ENCODE measurements at places on chromosomes 1 and 21.

DNA sequence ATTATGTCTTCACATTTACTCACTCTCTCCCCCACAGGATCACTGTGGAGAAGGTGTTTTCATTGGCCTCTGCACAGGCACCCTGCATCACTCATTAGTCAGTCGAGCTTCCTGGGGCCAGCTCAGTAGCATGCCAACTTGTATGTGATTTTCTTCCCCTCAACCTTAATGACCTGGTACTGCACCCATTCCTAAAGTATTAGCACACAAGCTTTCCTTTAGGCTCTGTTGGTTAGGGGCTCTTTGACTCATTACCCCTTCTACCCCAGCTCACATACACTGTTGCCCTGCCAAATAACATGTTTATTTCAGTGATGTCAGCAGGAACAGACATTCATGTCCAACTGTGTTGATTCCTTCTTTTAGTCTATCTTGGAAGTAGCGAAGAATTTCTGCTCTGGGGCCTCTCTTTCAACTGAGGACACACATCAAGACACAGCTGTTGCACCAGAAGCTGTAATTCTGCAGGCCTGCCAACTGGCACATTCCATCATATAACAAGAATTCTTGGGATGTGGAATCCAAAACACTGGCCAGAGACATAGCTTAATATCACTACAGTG is 603.5 kb upstream of the ADAMTS5 start:
- DNase-seq, result peak; percentile 95

- no peak for DNase-seq
Measured at GRCh38 chr1:22315315-22316078, 136.2 kb upstream of the ZBTB40 start.

DNA sequence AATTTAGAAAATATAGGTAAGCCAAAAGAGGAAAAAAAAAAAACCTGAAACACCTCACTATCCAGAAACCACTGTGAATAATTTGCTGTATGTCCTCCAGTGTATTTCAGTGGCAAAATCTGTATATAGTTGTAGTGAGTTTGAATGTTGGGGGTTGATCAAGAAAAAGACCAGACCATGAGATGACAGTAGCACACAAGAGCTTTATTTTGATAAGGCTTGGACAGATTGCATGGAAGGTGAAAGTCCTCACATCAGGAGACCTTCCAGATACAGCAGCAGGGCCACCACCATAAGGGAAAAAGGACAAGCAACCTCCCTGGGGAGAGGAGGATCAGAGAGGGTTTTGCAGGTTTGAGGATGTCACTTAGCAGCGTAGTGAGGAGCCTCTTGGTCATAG is 16.2 kb upstream of the C1orf115 start:
- no peak for DNase-seq

DNA sequence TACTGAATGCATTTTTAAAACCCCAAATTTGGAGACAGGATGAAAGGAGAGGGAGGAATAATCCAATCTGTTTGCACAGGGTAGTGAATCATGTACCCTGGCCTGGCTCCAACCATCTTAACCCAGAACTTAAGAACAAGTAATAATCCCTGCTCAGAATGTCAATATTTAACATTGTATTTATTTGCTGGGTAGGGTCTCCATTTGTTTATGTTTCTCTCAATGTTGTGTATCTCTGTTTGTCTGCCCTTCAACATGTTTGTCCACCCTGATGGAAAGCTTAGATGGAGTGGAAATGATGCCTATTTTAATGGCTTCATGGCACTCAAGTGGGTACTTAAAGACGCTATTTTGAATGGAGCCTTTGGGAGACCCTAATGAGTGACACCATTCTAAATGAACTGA is 54.4 kb upstream of the CDC42BPA start:
- peak; percentile 48 for DNase-seq

GRCh38 chr21:33767236-33767635 is 124.9 kb downstream of the ITSN1 start:
- peak; percentile 61 for DNase-seq

- no peak for DNase-seq
Measured at GRCh38 chr1:177659281-177659680, 310.6 kb downstream of the SEC16B start.

- DNase-seq, result peak; percentile 100
Measured at GRCh38 chr1:94713472-94714141, 106.5 kb upstream of the SLC44A3 start.

DNA sequence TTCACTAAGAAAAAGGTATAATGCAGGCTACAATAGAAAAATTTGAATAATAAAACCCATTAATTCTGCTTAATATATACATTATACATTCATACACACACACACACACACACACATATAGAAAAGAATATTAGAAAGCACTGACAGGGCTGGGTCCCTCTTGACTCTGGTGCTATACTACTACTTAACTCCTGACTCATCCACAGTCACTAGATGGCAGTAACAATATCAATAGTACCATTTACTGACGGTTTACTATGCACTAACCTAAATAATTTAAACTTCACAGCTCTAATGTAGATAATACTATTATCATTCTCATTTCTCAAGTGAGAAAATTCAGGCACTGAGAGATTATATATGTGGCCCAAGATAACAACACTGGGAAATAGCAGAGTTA is 87.5 kb downstream of the COP1 start:
- peak; percentile 10 for DNase-seq

- DNase-seq, result no peak
Measured at GRCh38 chr1:83015163-83015562, 983.8 kb downstream of the TTLL7 start.

GRCh38 chr1:172941945-172942344 is 108.8 kb downstream of the TNFSF18 start:
- peak; percentile 46 for DNase-seq

GRCh38 chr21:28229814-28230213 is 762.9 kb downstream of the LTN1 start:
- peak; percentile 88 for DNase-seq

- DNase-seq, result peak; percentile 100
Measured at GRCh38 chr1:27299385-27300271, 22.3 kb upstream of the TMEM222 start.

DNA sequence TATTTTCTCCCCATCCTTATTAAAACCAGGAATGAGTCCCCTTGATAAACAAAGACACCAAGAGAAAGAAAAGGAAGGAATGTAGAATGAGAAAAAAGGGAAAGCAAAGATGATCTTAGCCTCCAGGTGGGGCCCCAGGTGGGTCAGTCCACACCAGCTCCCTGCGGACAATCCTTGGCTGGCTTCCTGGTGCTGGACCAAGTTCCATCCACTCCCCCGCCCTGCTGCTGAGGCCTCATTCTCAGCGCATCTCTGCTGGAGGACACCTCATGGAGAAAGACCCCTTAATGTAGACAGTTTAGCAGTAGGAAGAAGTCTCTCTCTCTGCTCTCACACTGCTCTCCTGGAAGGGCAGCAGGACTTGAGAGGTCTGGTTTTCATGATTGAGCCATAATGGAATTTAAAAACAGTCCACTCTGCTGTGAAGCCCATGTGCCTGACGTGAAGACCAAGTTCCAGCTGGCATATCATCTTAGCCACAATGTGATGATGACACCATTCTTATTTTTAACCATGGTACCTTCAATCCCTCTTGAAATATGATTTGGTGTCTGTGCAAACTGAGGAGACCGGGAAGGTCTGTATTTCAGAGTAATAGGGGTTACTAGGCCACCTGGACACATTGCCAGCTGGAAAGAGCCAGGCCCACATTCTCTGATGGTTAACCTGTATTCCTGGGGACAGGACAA is 83.1 kb downstream of the WLS start:
- DNase-seq, result no peak

GRCh38 chr1:168091720-168092550 is 44.8 kb downstream of the GPR161 start:
- DNase-seq, result no peak

GRCh38 chr1:35544976-35545375 is 12.2 kb downstream of the KIAA0319L start:
- peak; percentile 58 for DNase-seq

DNA sequence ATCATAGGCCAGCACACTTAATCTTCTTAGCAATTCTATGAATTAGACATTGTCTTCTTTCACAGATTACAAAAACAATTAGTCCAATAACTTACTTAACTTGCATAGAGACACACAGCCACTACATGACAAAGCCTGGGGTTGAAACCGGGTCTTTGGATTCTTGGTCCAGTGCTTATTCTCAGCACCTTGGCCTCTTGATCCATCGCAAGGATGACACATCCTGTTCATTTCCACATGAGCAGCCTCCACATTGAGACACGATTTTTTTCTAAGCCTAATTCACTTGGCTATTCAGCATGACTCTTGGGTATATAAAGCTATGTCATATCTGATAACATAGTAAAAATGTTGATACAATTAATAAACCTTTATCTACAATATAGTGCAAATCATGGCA is 221.0 kb upstream of the FOXD3 start:
- no peak for DNase-seq

GRCh38 chr21:45050345-45050796 is 24.0 kb upstream of the ADARB1 start:
- no peak for DNase-seq

DNA sequence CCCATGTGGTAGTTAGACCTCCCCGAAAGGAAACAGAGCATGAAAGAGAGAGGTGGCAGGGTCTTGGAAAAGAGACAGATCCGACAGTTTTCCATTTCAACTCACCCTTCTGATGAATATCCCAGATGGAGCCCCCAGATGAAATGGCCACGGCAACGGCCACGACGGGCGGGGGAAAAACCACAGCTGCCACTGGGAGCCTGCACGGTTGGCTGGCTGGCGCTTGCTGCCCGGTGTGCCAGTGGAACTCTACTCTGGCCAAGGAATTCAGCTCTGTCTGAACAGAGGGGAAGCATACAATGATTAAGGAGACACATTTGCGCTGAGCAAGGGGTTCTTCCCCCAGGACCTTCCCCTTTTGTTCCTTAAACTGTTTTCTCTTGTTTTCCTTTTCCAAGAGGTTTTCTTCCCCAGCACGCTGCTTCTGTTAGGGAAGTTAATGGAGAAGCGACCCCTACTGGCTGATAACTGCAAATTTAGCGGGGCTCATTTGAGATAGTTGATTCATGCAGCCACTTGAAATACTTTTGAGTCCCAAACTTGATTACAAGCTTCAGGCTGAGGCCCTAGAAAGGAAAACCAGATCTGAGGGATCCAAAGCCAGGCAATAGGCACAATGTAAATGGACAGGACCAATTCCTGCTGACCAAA is 1122.5 kb downstream of the NCAM2 start:
- DNase-seq, result peak; percentile 1

DNA sequence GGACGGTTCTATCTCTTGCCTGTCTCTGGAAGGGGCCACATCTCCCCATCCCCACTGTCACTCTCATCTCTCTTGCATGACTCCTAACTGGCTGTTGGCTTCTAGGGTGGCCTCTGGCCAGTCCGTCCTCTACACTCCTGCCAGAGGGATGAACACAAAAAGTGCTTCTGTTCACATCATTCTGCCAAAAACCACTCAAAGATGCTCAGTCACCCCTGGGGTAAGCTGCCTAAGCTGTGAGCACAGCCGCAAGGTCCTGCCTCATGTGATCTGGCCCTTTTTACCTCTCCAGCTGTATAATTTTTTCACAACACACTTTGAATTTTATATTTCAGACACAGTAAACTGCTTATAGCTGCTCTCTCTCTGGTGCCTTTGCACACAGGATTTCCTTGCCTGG is 97.6 kb upstream of the CD34 start:
- peak; percentile 8 for DNase-seq

GRCh38 chr1:226104671-226105121 is 42.2 kb downstream of the H3-3A start:
- peak; percentile 26 for DNase-seq

- peak; percentile 39 for DNase-seq
Measured at GRCh38 chr1:217506878-217507277, 124.0 kb downstream of the GPATCH2 start.

DNA sequence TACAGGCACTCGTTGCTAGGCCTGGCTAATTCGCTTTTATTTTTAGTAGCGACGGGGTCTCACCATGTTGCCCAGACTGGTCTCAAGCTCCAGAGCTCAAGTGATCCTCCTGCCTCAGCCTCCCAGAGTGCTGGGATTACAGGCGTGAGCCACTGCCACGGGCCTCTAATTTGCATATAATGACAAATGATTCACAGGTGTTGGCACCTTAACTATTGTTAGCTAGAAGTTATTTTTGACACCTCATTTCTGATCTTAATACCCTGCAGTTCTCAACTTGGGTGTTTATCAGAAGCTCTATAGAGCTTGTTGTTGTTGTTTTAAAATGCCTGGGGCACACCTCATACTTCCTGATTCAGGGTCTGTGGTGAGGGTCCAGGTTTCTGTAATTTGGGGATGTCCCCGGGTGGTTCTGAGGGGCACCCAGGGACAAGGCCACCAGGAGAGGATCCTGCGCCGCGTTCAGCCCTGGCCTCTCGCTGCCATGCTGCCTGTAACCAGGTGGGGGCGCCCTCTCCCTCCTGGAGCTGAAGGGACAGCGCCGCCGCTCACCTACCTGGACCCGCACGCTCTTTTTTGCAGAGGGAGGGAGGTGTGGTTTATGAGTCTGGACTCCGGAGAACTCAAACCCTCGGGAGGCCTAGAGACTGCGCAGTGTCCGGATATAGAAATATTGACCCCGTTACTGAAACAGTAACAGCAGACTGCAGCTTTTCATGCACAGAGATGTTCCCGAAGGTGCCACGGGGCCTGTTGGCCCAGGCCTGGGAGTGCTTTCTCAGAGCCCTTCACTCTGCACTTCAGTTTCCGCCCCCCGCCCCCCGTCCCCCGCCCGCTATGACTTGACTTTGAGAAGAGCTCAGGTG is 23.0 kb upstream of the NEK2 start:
- DNase-seq, result peak; percentile 50

DNA sequence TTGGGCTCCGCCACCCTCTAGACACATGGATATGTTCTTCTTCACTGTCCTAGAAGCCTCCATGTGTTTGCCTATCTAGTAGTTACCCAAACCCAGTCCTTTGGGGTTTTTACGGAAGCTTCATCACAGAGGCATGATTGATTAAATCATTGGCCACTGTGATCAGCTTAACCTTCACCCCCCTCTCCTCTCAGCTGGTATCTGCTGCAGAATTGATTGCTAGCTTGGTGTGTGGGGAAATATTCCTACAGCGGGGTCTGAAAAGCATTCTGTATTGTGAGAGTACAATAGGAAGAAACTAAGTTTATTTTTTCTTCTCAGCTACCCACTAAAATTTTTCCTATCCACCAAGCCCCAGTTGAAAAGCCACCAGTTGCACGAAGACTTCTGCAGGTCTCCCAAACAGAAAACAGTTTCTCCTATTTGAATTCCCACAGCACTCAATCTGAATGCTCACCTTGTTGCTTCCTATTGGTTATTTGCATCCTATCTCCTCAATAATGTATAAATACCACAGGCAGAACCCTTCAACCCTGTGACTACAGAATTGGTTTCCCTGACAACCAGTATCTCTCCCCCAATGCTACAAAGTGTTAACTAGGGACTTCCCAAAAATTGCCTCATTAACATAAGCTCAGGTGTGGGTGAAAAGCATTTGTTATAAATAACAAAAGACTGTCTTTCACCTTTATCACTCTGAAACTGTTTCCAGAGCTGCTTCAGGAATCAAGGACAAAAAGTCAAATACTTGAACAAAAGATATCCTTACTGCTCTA is 9.3 kb upstream of the VANGL1 start:
- DNase-seq, result no peak

Data from fibroblast of skin of right biceps (primary cell).